ENCODE measurements at places on chromosomes 6 and 20.
A peak's percentile ranks its signal among the peaks of the same experiment; 100 is the strongest.

- no peak for DNase-seq
Observed at GRCh38 chr6:108872575-108872974, 24.4 kb downstream of the ARMC2 start.

GRCh38 chr6:63868351-63868750, 232.7 kb downstream of the PHF3 start:
- no peak for DNase-seq

GRCh38 chr6:42224222-42225028, 6.8 kb upstream of the MRPS10 start:
- peak; percentile 86 for DNase-seq

DNA sequence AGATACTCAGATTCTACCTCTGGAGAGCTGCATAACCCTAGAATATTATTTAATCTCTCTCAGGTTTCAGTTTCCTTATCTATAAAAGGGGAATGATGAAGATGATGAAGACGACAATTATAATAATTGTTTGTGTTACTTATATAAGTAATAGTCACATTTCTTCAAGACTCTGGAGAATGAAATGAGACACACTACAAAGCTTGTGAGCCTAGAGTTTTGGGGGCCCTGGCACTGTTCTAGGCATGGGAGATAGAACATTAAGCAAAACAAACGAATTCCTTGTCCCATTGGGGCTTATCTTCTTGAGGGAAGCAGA, 5.4 kb upstream of the ZNF217 start:
- DNase-seq = no peak

GRCh38 chr6:16168858-16169257, 40.0 kb downstream of the MYLIP start:
- peak; percentile 36 for DNase-seq

DNA sequence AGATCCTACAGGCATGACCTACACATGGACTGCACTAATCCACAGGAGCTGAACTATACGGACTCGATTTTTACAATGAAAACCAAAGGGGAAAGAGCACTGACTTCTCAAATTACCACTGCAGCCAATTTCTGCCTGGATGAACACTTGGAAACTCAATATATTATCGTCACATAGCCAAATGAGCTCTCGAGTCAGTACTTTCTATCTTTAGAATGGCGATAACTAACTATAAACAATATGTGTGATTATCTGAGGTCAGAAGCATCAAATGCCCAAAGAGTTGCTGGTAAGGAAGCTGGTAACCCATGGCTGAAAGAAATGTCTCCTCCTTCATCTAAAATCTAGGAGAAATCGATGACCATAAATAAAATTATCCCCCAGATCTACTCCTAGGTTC, 86.7 kb downstream of the KIF16B start:
- no peak for DNase-seq

GRCh38 chr6:150953851-150954250, 88.3 kb downstream of the MTHFD1L start:
- no peak for DNase-seq

DNA sequence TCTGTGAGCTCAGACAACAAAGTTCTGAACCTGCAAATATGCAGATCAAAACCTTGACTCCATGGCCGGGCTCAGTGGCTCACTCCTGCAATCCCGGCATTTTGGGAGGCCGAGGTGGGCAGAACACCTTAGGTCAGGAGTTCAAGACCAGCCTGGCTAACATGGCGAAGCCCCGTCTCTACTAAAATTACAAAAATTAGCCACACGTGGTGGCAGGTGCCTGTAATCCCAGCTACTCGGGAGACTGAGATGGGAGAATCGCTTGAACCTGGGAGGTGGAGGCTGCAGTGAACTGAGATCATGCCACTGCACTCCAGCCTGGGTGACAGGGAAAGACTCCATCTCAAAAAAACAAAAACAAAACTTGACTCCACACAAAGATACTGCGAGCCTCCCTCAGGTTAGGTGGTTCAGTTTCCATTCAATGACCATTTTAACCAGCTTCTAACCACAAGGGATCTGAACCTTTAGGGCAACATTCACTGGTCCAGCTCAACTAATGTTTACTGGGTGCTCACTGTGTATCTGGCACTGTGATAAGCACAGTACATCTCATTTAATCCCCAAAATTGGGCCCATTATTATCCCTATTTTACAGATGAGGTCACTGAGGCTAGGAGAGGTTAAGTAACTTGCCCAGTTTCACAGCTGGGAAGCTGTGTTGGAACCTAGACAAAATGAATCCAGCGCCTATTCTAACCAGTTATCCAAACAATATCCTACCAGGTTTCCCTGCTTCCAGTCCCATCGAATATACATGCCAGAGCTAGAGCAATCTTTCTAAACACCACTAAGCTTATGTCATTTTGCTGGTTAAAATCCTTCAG, 1.8 kb downstream of the SNRPB start:
- DNase-seq = peak; percentile 22

- DNase-seq = peak; percentile 48
Observed at GRCh38 chr6:44642870-44643522, 255.5 kb downstream of the CDC5L start.

GRCh38 chr20:25272223-25273000, 24.5 kb downstream of the PYGB start:
- peak; percentile 25 for DNase-seq

- no peak for DNase-seq
Observed at GRCh38 chr20:36969051-36969450, 17.5 kb upstream of the SAMHD1 start.

DNA sequence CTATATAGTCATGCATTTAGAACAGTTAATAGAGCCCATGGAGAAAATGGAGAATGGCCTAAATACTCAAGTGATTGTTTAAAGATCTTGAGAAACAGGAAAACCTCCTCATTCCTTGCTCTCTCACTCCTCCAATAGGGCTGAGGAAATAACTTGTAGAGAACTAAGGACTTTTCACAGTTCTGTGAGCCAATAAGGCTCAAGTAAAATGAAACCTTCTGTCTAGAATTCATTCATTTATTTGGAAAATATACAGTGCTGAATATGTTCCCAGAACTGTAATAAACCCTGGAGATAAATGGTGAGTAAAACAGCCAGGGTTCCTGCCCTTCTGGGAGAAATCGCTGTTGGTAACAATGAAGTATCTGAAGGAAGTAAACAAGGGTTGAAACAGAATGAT, 35.3 kb downstream of the ELOVL2 start:
- DNase-seq = peak; percentile 62

GRCh38 chr6:100307561-100307960, 157.2 kb downstream of the SIM1 start:
- DNase-seq = no peak

GRCh38 chr20:58243653-58244410, 15.4 kb upstream of the ANKRD60 start:
- DNase-seq = peak; percentile 76

GRCh38 chr20:57785061-57785460, 75.2 kb upstream of the PMEPA1 start:
- DNase-seq = no peak

DNA sequence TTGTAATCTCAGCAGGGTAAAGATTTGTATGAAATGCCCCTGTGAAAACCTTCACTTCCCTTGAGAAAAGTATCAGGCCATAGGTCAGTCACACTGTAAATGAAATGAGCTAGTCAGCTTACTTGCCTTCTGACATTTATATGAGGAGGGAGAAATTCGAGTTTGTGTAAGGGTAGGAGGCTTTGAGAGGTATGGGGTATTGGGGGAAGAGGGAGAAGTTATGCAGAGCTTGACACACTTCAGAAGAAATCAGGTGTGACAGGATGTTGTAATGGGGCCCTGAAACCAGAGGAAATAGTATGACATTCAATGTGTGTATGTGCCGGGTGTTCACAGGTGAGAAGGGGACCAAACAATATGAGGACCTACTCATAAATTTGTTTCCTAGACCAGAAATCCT, 64.2 kb upstream of the CCN6 start:
- DNase-seq = no peak

- peak; percentile 87 for DNase-seq
Observed at GRCh38 chr6:2971420-2972218, at the start of gene SERPINB6. Gene SERPINB6 (minus strand): TSS chr6:2971567. CDS start chr6:2959332, 12,235 bp downstream.

GRCh38 chr6:39268721-39269120, 39.4 kb upstream of the KCNK5 start:
- DNase-seq = no peak

- DNase-seq = peak; percentile 11
Observed at GRCh38 chr6:158638324-158638854, 6.2 kb downstream of the DYNLT1 start.

DNA sequence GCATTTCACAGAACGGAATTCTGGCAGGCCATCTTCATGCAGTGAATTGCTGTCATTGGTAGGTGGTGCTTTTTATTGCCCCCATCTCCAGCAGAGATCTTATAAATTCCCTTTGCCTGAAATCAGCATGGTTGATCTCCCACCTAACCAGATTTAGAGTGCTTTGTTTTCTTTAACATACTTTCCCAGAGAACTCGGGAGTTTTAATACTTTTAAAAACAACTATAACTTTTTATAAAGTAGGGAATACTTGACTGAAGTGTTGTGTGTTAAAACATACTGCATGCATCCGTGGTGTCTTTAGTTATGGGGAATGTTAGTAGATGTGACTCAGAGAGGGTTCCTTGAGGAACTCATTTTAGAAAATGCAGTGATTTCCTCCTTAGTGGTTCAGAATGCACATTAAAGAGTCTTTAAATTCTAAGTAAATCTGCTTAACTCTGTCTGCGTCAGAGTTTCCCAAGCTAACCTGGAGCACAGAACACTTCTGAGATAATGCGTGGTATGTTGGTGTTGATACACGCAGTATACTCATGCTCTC, 54.9 kb downstream of the AKAP12 start:
- peak; percentile 97 for DNase-seq

GRCh38 chr20:32456869-32457478, 98.8 kb downstream of the ASXL1 start:
- peak; percentile 52 for DNase-seq

- no peak for DNase-seq
Observed at GRCh38 chr20:37905671-37906613, 3.0 kb downstream of the VSTM2L start.

GRCh38 chr6:56593801-56594318, 48.8 kb downstream of the DST start:
- no peak for DNase-seq

GRCh38 chr20:25521382-25521781, 63.9 kb downstream of the NINL start:
- no peak for DNase-seq

- DNase-seq = no peak
Observed at GRCh38 chr6:138563650-138564049, 64.4 kb upstream of the NHSL1 start.

DNA sequence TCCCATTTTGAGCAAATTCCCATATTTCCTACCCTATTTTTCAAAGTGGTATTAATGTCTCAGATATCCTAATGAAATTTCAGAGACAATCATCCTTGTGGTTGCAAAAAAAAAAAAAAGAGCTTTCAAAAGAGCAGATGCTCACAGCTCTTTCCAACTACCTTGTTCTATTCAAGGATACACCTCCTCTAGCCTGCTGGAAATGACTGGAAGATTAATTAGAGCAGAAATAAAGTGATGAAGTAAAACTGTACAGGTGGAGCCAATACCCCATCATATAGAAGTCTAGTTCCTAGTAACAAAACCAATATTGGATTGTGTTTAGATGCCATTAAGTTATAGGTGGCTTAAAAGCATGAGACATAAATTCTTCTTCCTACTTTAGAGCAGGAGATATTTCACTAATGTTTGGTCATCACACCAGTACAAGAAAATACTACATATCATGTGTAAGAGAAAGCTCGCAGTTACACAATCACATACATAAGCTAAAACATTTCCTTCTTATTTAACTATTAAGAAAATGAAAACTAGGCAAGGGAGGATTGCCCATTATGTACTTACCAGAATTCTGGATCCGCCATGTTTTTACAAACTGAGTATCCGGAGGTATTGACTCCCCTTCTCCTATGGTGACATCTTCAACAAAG, 42.4 kb downstream of the ILRUN start:
- no peak for DNase-seq

DNA sequence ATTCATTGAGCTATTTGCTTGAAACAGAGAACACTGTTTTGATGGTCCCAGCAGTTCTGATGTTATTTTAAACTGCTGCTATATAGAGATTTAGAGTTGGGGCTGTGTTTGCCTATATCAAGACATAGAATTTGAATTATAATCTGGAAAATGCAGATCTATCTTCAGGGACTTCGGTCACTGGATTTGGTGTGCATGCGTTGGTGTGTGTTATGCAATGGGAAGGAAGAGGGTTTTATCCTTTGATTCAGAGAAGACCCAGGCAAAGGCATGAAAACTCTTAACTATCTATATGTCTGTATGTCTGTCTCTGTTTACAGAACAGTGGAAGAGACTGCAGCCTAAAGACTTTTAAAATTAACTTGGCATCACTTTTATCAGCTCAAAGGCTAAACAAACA, 2.0 kb downstream of the ADGRB3 start:
- DNase-seq = no peak

DNA sequence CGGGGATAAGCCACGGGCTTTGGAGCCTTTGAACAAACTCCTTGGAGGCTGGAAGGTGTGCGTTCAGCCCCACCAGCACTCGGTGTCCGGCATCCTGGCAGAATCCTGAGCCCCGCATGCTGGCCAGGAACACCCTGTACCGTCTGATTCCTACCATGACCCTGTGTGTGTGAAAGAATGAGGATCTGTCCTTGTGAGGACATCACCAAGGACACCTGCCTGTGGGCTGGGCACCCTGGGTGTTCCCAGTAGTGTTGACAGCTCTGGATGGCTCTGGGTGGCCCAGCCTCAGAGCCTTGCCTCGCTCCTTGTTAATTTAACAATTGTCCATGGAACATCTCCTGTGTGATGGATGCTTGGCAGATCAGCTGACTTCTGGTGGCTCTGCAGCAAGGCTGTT, 234.3 kb downstream of the QKI start:
- no peak for DNase-seq

DNA sequence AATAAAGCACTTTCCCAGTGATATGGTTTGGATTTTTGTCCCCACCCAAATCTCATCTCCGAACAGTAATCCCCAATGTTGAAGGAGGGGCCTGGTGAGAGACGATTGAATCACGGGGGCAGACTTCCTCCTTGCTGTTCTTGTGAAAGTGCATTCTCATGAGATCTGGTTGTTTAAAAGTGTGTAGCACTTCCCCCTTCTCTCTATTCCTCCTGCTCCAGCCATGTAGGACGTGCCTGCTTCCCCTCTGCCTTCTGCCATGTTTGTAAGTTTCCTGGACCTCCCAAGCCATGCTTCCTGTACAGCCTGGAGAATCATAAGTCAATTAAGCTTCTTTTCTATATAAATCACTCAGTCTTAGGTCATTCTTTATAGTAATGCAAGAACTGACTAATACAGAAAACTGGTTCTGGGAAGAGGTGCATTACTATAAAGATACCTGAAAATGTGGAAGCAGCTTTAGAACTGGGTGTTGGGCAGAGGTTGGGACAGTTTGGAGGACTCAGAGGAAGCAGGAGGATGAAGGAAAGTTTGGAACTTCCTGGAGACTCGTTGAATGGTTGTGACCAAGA, 7.4 kb downstream of the EPM2A start:
- DNase-seq = no peak
